Bronchial epithelial cell (primary cell): ENCODE measurements at places on chromosomes 4 and X.
A peak's percentile ranks its signal among the peaks of the same experiment; 100 is the strongest.

DNA sequence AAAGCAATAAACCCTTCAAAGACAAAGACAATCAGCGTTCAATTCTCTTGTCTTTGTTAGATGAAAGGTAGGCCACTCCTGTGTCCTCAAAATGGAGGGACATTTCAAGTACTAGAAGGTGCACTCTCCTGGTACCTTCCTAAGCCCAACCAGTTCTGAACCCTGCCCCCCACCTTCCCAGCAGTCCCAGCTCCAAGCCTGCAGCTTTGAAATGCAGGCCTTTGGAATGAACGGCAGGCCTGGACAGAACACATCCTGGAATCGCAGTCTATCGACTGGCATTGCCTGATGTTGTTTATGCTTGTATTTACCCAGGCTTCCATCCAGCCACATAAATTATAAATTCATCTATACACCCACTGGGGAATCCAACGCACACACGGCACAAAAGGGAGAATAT is 47.4 kb downstream of the RASGEF1B start:
- DNase-seq: peak; percentile 67

DNA sequence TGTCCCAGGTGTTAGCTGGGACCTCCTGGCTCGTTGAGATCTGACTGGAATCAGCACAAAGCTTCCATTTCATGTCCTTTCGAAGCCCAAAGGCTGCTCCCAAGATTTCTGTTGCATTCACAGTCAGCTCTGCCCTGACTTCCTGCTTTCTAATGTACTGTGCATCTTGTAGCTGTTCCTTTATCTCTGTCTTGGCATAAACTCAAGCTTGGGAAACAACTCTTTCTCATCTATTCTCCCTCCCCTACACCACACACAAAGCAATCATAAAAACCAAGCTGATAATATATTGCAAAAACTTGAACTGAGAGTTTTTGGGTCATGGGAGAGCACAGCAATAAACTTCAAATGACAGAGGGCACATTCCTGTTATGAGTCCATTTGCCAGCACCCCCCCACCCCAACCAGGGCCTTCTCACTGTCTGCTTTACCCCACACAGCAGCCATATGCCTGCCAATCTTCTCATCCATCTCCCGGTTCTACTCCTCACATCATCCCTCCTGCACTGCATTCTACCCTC is 76.3 kb downstream of the SYNPO2 start:
- DNase-seq: no peak

GRCh38 chr4:120005076-120005475 is 61.6 kb downstream of the MAD2L1 start:
- DNase-seq: no peak

DNA sequence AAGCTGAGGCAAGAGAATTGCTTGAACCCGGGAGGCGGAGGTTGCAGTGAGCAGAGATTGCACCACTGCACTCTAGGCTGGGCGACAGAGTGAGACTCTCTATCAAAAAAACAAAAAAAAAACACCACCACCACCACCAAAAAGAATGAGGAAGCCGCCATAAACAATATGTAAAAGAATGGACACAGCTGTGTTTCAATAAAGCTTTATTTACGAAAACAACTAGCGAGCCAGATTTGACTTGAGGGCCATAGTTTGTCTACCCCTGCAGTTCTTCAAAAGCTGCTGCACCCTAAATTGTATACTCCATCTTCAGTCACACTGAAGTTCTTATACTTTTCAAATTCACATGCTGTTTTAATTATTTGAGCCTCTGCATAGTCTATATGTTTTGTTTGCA is 306.5 kb upstream of the KLF3 start:
- no peak for DNase-seq

- DNase-seq: peak; percentile 21
Measured at GRCh38 chrX:112844250-112844649, 3.6 kb upstream of the AMOT start.

- DNase-seq: no peak
Measured at GRCh38 chrX:392575-392846, 5.8 kb upstream of the PPP2R3B start.

GRCh38 chr4:93203708-93204107 is 624.8 kb upstream of the ATOH1 start:
- DNase-seq: peak; percentile 10

- no peak for DNase-seq
Measured at GRCh38 chr4:53576071-53576617, 15.1 kb downstream of the LNX1 start.

DNA sequence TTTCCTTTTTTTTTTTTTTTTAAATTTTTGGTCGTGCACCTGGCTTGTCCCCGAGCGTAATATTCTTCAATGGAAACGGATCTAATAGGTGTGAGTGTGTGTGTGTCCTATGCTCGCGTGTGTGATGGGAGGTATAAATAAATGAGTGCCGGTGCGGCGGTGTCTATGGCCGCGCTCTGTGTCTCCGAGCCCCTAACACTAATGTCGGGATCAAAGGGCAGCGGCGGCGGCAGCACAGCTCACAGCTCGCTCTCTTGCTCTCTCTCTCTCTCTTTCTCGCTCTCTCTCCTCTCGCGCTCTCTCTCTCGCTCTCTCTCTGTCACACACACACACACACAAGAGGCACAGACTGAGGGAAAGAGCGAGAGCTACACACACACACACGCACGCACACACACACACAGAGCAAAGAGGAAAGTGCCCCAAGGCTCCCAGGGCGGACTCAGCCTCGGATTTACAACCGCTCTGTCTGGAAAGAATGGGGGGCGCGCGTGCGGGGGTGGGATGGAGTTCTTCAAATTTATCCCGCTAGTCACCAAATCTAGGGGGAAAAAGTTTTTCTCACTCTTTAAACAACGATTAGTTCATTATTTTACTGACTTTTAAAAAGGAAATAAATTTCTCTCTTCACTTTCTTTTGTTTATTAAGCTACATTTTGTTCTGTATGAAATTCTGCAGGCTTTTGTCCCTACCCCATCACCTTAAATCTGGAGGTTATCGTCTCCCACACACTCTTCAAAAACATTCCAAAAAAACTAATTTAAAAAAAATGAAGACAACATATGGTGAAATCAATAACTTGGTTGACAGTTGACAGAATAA is at the start of gene ZNF827:
TSS of gene ZNF827 (minus strand) at position 206 of the 823 bp plus-strand sequence. CDS start 416 bp downstream, outside the sequence.
- DNase-seq: peak; percentile 47

DNA sequence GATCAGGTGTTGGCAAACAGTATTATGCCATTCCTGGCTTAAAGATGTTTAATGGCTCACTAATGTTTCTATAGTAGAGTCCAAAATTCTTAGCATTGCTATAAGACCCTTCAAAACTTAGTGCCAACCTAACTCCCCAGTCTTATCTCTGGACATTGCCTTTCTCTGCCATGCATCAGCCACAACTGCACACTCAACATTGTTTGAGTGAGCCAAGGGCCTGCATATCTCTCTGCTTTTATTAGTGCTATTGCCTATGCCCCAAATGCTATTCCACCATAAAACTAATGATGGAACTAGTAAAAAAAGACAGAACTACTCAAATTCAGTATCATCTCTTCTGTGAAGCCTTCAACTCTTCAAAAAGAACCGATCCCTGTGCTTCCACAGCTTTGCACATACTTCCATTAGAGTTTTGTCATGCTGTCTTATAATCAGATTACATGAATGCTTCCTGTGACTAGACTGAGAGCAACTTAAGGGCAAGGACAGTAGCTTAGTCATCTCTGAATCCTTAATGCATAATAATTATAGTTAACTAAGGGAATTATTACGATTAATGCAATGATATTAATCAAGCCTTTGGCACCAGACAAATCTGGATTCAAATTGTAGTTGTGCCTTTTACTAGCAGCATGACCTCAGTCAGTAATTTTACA is 53.7 kb downstream of the CHM start:
- peak; percentile 28 for DNase-seq

DNA sequence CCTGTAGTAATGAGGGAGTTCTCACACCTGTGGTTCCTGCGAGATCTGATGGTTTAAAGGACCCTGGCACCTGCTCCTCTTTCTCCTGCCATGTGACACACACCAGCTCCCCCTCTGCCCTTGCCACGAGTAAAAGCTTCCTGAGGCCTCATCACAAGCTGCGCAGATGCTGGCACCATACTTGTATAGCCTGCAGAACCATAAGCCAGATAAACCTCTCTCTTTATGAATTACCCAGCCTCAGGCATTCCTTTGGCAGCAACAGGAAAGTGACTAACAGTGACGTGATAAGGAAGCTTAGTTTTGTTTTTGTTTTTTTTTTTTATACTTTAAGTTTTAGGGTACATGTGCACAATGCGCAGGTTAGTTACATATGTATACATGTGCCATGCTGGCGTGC is 130.9 kb downstream of the AFAP1 start:
- DNase-seq: peak; percentile 92

DNA sequence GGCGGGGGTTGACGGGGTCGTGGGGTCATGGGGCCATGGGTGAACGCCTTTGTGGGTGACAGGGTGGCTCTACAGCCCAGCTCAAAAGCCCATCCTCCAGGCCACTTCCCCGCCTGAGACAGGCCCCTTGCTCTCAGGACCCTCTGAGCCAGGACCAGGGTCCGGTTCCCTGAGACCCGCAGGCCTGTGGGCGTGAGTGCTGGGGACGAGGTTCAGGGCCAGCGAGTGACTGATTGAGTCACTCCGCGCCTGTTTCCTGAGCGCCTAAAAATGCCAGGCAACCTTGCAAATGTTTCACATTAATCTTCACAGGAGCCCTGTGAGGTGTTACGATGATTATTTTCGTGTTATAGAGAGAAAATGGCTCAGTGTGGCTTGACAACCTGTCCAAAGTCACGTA is 97.8 kb downstream of the ZNF674 start:
- DNase-seq: peak; percentile 9

GRCh38 chr4:121139533-121140222 is 24.4 kb downstream of the TNIP3 start:
- peak; percentile 86 for DNase-seq

GRCh38 chr4:97828646-97829045 is 314.6 kb downstream of the STPG2 start:
- no peak for DNase-seq

DNA sequence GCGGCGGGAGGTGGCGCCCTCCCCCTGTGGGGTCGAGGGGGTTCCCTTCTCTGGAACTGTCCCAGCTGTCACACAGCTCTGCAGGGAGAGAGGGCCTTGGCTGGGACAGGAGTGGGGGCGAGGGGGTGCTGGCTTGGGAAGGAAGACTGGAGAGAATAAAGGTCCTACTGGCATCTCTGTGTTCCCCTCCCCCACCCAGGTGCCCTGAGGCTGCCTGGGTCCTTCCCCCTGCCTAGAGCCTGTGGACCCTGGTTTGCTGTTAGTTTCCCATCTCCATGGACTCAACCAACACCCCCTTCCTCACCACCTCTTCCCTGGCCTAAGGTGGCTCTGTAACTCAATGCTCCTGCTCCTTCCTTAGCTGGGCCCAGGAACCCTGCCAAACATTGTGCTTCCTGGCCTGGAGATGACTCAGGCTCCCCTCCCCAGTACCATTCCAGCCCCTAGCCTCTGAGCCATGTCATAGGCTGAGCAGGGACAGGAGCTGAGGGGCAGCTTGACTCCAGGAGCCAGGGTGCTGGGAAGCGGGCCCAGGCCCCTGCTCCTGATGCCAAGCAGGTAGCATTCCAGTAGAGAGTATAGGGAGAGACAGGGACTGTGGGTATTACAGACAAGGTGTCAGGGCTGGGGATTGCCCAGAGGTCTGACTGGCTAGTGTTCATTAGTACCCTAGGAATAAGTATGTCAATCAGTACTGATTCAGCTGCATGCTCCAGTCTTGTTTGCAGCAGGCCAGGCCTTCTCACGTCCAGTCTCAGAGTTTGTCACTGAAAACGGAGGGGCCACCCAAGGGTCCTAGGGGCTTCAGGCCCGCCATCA is 100.7 kb downstream of the EFNB1 start:
- DNase-seq: peak; percentile 77

DNA sequence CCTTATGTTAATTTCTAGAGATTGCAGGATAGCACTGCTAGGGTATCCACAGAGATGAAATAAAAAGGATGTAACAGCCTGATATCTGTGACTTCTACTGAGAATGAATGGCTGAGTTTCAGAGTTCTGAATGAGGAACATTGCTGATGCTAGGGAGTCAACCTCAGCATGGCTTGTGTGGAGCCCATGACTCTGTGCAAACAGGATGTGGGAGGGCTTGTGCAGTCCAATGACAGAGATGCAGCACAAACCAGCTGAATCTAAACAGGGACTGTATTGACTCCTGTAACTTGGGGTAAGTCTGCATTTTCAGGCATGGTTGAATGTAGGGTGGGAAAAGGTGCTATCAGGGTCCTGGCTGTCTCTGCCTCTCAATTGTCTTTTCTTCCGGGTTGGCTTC is 5.3 kb upstream of the RASL11B start:
- no peak for DNase-seq

GRCh38 chrX:43882294-43882681 is at the start of gene MAOB:
Gene MAOB (minus strand): TSS chrX:43882450. CDS start chrX:43882299, 151 bp downstream.
- no peak for DNase-seq

- peak; percentile 50 for DNase-seq
Measured at GRCh38 chrX:86002076-86002896, 45.1 kb downstream of the CHM start.

GRCh38 chr4:149823769-149824221 is 8.2 kb upstream of the IQCM start:
- peak; percentile 94 for DNase-seq

DNA sequence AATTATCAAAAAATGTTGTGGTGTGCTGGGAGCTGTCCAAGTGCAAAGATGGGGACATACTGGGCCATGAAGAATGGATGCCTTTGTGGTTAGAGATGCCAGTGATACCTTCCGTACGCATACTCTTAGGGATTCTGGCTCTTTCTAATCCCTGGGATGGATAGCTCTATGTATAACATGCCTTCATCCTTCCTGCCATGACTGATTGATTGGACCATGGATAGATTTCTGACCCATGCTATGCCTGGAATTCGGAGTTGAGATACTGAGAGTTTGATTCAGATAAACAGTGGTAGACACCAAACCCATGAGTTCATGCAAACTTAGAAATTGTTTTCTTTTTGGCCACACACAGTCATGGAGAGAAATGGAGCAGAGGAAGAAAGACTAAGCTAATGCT is 147.2 kb upstream of the WDFY3 start:
- DNase-seq: no peak

- DNase-seq: peak; percentile 41
Measured at GRCh38 chr4:169116270-169116901, 106.3 kb upstream of the CBR4 start.

DNA sequence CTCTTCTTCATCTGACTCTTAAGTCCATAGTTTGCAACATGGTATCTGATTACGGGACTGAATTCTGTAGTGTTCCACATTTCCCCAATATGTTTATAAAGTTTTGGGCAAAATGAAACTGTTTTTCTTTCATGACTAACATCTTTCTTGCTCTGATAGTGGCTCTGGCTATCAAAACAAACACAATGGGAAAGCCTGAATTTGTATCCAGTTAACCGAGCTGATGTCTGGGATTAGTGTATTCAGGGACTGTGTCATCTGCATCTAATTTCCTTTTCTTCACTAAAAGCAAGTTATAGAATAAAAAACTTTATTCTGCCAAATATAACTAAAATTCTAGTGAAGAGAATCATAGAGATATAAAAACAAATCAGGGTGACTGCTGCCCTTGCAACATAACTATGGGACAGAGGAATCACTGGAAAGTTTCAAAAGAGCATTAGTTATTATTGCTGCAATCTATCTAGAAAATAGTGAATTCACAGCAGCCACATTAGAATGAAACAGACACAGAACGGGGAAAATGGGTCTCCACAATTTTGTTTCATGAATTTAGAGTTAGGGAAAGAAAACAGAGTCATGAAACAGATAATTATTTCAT is 61.3 kb downstream of the ANTXR2 start:
- DNase-seq: no peak
